Stimulated activated CD4-positive, alpha-beta T cell treated with anti-CD3 and anti-CD28 coated beads, Interleukin-12 subunit alpha, Interleukin-12 subunit beta, amount 100 ng/mL, for 24 hours (primary cell): ENCODE measurements at places on chromosomes 5 and 9.

- no peak for DNase-seq
Observed at GRCh38 chr5:159286420-159287035, 23.4 kb downstream of the UBLCP1 start.

- no peak for DNase-seq
Observed at GRCh38 chr9:23774266-23774665, 51.8 kb downstream of the ELAVL2 start.

GRCh38 chr5:67085616-67086015 lies 111.0 kb downstream of the CD180 start:
- no peak for DNase-seq

DNA sequence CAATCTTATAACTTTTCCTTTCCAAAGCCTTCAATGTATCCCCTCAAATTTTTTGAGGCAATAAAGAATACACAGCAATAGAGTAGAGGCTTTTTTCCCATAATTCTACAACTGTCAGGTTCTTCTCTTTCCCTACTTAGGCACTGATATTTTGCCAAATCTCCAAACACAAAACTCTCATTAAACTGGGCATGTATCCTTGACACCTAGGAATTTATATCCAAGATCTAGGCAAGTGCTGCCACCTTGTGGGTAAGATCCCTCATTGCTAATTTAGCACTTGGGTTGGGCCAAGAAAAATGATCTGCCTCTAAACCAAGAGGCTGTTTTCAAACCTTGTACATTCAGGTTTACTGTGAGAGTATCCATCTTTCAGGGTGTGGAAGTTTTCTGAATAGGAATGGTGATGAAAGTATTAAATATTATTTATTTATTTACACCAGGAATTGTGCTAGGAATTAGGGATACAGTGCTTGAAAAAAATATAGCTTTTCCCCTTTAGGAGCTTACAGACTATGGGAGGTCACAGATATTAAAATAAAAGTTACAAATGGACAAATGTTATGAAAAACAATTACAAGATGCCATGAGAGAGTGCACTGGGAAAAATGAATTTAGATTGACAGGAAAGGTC lies 17.6 kb downstream of the TSTD2 start:
- no peak for DNase-seq

DNA sequence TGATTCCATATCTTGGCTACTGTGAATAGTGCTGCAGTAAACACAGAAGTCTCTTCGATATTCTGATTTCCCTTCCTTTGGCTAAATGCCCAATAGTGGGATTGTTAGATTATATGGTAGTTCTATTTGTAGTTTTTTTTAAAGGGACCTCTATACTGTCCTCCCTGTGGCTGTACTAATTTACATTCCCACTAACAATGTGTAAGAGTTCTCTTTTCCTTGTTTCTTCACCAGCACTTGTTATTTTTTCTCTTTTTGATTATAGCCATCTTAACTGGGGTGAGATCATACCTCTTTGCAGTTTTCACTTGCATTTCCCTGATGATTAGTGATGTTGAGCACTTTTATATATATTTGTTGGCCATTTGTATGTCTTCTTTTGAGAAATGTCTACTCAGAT lies 102.0 kb downstream of the CARTPT start:
- no peak for DNase-seq

- DNase-seq, result no peak
Observed at GRCh38 chr9:28735738-28736342, 1162.6 kb upstream of the C9orf72 start.

GRCh38 chr5:179227229-179227579 lies 118.1 kb downstream of the ADAMTS2 start:
- DNase-seq, result no peak

DNA sequence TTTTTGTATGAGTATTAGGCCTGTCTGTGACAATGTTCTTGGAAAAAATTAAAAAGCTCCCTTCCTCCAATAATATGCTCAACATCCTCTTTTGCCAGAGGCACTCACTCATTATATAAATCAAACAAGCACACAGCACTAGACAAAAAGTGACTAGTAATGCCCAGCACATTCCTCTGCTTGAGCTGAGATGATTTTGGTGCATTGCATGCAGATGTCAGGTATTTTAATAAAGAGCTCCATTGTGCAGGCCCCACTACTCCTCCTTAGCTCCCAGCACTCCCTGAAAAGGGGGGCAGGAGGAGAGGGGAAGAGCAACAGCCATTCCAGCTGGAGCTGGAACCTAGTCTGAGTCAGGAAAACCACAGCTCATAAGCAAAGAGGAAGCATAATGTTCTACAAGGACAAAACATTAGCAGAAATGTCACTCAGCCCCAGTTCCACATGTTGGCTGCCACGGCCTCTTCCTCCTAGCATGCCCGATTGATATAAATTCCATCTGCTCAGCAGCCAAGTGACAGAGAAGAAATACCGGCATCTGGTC lies 348.5 kb downstream of the BNC2 start:
- no peak for DNase-seq

- no peak for DNase-seq
Observed at GRCh38 chr9:123536455-123536868, 180.5 kb downstream of the CRB2 start.

DNA sequence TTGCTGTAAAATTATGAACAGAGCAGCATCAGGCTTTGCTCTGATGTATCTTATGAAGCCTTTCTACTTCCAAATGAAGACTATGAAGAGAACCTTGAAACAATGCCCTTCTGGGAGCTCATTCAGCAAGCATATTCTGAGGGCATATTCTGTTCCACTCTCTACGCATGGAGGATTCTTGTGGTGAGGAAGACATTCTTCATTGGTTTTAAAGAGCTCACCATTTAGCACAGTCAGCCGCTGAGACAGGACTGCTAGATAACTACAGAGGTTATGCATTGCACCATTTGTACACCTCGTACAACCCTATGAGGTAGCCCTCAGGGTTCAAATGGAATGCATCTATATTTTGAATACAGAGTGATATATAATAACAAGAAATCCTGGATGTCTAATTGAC lies 61.0 kb downstream of the INVS start:
- DNase-seq, result no peak

DNA sequence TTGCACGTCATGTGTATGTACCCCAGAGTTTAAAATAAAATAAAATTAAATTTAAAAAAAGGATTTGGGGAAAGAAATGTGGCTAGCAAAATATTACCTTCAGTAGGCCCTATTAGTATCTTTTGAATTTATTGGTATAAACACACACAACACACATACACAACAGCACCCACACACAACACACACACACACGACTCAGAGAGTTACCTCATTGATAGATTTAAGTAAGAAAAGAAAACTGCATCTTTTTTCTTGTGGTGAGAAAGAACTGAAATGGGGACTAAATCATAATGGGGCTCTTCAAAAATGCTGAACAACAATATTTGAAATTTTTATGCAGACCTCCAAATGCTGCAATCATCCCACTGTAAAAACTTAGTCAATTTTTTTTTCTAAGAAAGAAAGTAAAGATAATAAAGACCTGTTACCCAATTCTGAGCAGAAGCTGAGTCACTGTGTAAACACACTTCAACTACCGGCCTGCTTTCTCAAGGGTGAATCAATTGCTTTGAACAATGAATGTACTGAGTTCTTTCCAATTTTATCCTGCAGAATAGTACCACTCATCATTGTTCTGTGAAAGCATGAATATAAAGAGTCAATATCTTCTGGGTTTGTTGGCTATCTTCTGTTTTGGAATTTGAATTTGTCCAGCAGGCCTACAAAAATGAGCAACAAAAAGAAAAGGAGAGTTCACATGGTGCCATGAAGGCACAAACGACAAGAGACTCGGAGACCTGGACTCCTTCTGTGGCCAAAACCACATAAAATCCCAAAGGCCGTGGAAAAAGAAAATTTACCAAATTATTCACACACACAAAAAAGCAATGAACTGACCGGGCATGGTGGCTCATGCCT lies 57.9 kb upstream of the CCNG1 start:
- no peak for DNase-seq

DNA sequence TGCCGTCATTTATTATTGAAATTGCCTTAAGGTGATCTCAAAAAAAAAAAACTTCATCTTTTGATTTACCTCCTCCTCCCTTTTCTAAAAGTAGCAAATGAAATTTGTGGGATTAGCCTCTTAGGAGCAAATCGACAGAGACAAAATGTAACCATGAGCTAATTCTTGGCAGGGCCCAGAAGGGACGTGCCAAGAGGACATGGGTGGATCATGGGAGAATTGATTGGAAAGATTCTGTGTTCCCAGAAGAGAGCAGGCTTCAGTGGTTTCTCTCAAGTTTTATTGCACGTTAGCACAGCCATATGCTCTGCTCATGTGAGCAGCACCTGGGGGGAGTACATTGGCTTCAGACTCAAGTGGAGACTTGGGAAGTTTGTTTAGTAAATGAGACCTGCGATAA lies 394.6 kb downstream of the ELAVL2 start:
- no peak for DNase-seq

GRCh38 chr9:109317979-109318741 lies 2.7 kb downstream of the EPB41L4B start:
- DNase-seq, result no peak

GRCh38 chr5:59597690-59598546 lies 295.6 kb downstream of the PDE4D start:
- DNase-seq, result no peak

- DNase-seq, result no peak
Observed at GRCh38 chr5:53820802-53821171, 260.3 kb downstream of the NDUFS4 start.

- DNase-seq, result no peak
Observed at GRCh38 chr5:112636751-112637150, 100.9 kb upstream of the APC start.
